CD4-positive, alpha-beta T cell treated with Interleukin-4 for 4 hours (primary cell): ENCODE measurements at places on chromosomes 7 and 10.

DNA sequence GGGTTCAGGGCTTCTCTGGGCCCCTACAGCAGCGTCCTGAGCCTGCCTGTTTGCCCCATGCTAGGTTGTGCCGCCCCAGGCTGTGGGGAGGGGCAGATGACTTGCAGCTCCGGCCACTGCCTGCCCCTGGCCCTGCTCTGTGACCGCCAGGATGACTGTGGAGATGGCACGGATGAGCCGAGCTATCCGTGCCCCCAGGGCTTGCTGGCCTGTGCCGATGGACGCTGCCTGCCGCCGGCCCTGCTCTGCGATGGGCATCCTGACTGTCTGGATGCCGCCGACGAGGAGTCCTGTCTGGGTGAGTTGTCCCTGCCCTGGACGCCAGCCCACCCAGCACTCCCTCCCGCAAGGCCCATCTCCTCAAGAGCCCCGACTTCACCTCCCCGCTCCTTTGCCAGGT is 15.7 kb upstream of the ZNF467 start:
- no peak for DNase-seq

GRCh38 chr7:73841689-73842066 is 638 bp downstream of the METTL27 start:
- DNase-seq = no peak

- no peak for DNase-seq
These were observed 7.7 kb downstream of the MMD2 start for GRCh38 chr7:4951304-4951703.

GRCh38 chr10:128043259-128044045 is 82.8 kb downstream of the MKI67 start:
- no peak for DNase-seq

GRCh38 chr7:4472728-4473127 is 209.4 kb upstream of the FOXK1 start:
- no peak for DNase-seq

DNA sequence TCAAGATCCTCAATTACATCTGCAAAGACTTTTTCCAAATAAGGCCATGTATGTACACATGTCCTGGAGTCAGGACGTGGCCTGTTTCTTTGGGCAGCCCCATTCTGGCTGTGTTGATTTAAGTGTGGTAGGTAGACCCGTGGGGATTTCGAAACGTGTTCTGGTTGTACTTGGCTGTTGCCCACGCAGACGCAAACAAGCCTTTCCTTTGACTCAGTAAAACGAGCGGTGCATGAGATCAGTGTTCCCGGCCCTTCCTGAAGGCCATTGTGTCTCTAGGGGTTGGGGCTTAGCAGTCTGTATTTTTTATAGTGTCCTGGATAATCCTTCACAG is 64.8 kb upstream of the DNAJB6 start:
- no peak for DNase-seq

DNA sequence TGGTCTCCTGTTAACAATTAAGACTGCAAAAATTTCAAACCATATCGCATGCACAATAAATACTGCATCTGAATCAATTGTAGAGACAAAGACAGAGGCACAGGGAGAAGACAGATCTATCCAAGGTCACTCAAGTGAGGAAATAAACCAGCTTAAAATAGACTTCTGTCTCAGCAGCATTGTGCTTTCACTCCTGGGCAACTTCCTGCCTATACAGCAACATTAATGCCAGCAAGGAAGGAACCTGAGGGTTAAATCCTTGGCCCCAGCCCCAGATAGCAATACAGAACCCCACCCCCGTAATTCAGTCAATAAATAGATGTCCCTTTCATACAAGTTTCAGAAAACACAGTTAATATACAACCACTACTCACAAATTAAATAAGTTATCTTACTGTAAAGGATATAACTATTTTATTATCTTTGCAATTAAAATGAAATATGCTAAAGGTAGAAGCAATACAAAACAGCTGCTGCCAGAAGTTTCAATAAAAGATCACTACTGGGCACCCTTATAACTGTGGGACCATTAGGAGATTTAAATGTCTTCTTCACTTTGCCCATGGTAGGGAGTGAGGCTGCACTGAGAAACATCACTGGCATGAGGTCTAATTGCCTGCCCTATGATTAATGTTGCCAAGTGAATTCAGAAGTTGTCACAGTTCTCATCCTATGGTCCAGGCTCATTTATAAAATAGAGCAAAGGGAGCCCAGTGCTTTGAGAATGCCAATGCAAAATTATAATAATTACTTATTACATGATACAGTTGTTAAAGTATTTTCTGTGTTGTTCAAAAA is 49.4 kb downstream of the CAV1 start:
- no peak for DNase-seq

- no peak for DNase-seq
These were observed 473.1 kb upstream of the PODXL start for GRCh38 chr7:132029369-132030085.

DNA sequence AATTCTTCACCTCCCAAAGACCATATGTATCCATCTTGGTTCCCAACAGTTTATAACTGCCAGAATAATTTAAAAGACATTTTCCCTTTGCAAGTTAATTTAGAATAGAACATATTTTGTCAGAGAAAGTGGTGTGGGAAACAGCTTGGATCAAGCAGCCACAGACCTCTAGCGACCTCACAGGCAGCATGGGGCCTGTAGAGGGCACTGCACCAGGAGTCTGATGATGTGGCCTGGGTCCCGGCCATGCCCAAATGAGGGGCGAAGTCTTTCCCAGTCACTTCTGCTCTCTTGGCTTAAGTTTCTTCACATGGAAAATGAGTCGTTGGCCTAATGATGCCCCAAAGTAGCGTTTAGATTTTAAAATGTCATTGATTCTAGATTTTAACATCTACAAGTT is 243.2 kb downstream of the SDK1 start:
- no peak for DNase-seq

- no peak for DNase-seq
These were observed 233.4 kb downstream of the GPR37 start for GRCh38 chr7:124532166-124532565.

DNA sequence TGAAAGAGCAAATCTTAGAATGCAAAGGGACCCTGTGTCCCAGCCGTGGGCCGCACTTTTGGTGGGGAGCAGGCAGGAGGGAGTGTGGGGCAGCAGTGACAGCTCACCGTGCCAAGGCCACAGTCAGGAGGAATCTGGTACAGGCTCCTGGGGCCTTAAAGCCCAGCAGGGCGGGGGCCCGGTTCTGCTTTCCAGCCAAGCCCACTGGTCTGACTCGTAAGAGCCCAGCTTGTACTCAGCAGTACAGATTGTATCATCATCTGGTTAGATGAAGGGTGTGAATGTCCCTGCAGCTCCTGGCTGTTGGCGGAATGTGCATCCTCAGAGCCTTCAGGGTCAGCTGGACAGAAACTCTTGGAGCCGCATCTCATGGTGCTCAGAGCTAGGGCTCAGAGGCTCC is 30.5 kb upstream of the TRIM8 start:
- no peak for DNase-seq

- DNase-seq = no peak
These were observed 50.3 kb downstream of the PALD1 start for GRCh38 chr10:70528741-70529362.

DNA sequence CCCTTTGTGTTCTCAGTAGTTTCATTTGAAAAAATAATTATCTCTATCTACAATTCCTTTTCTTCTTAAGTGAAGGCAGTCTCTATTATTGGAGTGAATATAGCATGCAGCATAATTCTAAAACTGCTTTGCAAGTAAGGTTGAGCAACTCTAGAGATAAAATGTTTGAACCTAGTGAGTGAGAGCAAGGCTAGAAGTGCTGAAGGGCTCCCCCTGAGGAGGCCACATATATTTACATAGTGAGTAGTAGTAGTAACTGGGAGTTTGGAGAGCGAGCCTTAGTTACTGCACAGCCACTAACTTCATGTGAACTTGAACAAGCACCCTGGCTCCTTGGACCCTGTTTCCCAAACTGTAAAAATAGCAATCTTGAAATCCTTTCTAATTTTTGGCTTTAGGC is 141.5 kb upstream of the DKK1 start:
- DNase-seq = no peak
